ENCODE measurements at places on chromosomes 16 and 17.
A peak's percentile ranks its signal among the peaks of the same experiment; 100 is the strongest.

DNA sequence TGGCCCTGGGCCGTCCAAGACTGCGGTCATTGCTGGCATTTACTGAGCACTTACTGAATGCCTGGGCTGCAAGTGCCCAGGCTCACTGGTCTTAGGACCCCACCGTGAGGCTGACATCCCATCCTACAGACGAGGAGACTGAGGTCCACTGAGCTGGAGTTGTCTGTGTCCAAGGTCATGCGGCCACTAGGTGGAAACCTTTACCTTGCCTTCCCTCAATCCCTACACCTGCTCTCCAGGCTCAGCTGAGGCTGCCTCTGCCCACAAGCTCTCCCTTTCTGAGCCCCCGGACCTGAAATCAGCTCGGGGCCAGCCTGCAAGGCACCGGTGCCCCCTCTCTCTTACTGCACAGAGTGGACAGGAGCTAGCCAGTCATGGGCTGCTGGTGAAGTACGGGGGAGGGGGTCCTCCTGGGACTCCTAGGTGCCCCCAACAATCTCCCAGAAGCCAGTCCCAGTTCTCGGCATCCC lies 1.5 kb downstream of the CASKIN1 start:
- no peak for DNase-seq

DNA sequence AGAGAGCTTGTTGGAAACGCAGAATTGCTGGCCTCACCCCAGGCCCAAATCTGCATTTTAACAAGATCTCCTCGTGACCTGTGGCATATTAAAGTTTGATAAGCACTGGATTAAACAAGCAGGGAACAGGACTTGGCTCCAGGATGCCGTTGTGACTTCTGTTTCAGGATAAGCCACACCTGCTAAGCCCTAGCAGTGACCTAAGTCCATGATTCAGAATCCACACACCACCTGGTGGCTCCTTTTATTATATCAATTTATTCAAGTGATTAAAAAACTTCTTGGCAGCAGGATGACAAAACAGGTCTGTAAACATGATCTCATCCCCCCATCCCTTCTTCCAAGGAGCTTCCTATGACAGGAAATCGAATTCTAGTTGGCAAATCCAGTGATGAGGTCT lies 9.1 kb downstream of the NAGPA start:
- DNase-seq = no peak

- DNase-seq = peak; percentile 52
Observed at GRCh38 chr16:68760671-68761275, 23.7 kb downstream of the CDH1 start.

- DNase-seq = no peak
Observed at GRCh38 chr16:14284930-14285512, 213.9 kb downstream of the MRTFB start.

GRCh38 chr16:10168258-10168657 lies 14.0 kb downstream of the GRIN2A start:
- DNase-seq = no peak

DNA sequence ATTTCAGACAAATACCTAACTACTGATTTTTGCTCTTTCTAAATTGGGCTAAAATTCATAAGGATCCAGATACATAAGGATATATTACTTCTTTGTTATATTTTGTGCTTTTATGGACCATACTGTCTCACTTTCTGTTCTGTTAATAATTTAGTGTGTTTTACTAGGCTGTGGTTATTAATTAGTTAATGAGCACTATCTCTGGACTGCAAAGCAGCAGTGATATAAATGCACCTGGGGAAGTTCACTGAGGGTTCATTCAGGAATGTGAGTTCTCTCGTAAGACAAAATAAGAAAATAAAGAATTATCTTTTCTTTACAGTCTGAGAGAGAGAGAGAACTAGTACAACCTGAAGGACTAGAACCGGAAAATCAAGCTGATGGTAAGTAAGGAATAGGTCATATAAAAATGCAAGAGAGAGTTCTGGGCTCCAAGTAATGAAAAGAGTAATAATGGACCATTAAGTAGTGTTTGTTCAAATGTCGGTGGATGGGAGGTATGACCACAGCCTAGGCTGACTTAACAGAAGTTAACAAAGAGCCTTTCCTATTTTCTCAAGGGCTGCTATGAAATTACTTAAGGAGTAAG lies 55.6 kb downstream of the IKZF3 start:
- DNase-seq = no peak

DNA sequence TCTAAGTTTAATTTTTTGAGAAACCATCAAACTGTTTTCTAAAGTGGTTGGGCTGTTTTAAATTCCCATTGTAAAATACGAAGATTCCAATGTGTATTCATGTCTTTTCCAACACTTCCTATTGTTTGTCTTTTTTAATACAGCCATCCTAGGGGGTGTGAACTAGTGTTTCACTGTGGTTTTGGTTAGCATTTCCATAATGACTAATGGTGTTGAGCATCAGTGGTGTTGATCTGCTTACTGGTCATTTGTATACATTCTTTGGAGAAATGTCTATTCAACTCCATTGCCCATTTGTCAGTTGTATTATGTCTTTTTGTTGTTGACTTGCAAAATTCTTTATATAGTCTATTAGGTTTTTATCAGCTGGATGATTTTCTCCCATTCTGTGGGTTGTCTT lies 239.2 kb upstream of the AXIN2 start:
- no peak for DNase-seq

GRCh38 chr16:84068041-84068440 lies 25.4 kb upstream of the SLC38A8 start:
- no peak for DNase-seq

GRCh38 chr16:5918567-5919130 lies 821.1 kb upstream of the EEF2KMT start:
- DNase-seq = no peak

DNA sequence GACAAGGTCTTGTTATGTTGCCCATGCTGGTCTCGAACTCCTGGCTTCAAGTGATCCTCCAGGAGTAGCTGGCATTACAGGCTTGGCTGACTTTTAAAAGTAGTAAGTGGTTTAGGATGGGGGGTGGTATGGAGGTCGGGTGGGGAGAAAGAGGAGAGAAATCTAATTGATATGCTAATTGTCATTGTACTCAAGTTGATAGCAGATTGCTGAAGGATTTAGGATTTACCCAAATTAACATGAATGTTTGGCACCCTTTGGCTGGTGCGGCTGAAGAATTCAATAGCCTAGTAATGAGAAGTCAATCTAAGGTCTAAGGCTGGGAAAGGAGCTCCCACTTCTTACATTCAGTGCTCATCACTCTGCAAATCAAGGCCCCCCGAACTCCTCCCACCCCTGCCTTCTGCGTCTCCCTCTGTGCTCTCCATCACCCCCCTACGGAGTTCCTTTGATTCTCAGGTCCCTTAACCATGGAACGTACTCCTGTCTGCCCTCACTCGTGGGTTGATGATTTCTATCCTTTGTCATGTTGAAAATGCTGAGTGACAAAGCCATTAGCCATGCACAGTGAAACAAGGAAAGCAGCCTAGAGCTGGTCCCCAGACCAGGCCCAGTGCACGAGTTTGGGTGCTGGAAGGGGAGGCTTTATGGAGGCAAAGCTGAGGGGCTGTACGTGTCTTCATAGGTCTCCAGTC lies 17.3 kb downstream of the CDH13 start:
- DNase-seq = no peak

DNA sequence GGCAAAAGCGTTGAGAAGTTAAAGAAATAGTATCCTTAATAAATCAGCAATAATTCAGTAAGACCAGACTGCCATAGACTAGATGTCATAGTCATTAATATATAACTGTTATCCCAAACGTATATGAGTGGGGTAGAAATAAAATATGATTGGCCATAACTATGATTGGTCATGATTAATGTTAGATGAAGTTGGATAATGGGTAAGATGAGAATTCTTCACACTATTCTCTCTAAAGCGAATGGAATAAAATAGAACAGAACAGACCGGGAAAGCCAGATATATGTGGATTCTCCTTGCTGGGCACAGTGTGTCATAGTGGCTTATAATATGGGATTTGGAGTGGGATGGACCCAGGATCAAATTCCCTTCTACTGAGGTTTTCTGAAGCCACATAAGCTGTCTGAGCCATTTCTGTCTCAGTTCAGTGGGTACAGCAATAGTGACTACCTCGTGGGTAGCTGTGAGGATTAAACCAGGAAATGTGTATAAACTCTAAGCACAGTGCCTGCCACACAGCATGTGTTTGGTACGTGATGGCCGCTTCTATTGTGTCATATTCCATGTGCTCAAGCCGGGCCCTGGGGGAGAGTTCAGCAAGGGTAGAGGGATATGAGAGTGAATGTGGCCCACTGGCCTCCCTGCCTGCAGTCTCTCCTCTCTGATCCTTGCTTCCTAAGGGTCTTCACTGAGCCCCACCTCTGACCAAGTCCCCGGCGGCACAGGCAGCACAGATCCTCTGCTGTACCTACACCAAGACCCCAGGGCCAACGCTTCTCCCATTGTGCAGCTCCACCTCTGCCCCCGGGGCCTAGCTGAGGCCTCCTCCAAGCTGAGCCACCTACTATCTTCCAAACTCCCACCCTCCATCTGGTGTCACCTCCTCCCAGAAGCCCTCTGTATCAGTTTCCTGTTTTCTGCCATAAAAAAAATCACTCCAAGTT lies 3.7 kb downstream of the CETP start:
- DNase-seq = no peak

GRCh38 chr16:68310437-68310773 lies 341 bp downstream of the SLC7A6OS start:
- DNase-seq = no peak

GRCh38 chr17:17767154-17767869 lies 69.5 kb downstream of the SREBF1 start:
- no peak for DNase-seq

- no peak for DNase-seq
Observed at GRCh38 chr17:26809033-26809432, 484.9 kb upstream of the WSB1 start.

DNA sequence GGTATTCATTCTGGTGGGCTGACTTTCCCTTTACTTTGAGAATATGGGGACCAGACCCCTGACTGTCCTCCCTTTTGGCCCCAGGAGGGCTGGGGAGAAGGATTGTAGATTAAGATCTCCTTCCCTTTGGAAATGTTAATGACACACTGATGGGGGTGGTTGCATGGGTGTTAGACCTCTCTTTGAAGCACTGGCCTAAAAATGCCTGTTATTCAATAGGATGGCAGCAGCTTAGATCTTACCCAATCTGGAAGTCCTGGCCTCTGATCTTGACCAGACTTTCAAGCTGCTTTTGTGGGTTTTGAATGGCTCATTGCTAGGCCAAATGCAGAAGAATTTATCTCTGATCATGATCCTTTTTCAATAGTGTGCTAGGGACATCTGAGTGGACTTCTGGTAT lies 25.7 kb downstream of the MAP3K3 start:
- DNase-seq = no peak

DNA sequence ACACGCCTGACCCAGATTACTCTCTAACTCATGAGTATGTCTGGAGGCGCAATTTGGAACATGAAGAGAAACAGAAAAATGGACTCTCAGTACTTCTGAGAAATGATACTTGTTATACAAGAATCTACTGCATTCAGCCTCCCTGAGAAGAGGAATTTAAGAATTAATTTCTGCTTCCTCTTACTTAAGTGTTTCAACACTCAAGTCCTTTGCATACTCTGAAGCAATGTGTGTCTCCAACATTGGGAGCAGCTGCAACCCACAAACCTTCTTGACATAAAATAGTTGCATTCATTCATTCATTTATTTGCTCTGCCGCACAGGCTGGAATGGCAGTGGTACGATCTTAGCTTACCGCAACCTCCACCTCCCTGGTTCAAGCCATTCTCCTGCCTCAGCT lies 199.8 kb downstream of the NPIPA7 start:
- DNase-seq = no peak

GRCh38 chr17:34620458-34620857 lies 41.1 kb downstream of the TMEM132E start:
- no peak for DNase-seq

- no peak for DNase-seq
Observed at GRCh38 chr16:70682239-70683145, 3.4 kb downstream of the MTSS2 start.

GRCh38 chr17:59427425-59427921 lies 96.0 kb downstream of the YPEL2 start:
- DNase-seq = peak; percentile 25

- DNase-seq = no peak
Observed at GRCh38 chr17:42475835-42476234, 17.2 kb downstream of the ATP6V0A1 start.

GRCh38 chr17:27965224-27965623 lies 72.1 kb upstream of the LYRM9 start:
- DNase-seq = no peak

GRCh38 chr16:83720981-83721380 lies 86.8 kb upstream of the HSBP1 start:
- no peak for DNase-seq

DNA sequence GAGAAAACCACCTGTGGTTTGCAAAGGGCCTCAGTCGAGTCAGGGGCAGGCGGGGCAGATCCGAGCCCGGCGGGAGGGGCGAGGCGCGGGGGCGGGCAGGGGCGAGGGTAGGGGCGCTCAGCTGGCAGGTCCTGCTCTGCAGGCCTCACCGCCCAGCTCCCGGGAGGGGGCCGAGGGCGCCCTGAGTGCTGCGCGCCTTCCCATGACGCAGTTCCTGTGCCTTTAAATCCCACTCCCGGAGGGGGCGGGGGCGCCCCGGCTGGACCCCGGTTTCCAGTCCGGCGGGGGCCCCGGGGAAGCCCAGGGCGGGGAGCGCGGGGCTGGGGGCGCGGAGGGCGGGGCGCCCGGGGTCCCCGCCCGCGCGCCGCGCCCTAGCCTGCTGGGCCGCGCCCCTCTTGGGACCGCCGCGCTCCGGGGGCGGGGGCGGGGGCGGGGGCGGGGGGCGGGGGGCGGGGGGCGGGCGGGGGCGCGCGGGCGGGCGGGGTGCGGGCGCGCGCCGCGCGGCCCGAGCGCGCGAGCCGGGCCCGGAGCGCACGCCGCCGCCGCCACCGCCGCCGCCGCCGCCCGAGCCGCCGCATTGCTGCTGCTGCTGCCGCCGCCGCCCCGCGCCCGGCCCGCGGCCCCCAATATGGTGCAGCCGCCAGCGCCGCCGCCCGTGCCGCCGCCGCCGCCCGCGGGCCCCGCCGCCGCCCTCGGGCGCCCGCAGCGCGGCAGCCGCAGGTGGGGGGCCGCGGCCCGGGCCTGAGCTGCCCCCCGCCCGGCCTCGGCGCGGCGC lies at the start of gene JPH3:
Gene JPH3 (plus strand): TSS at position 508 of the 775 bp plus-strand sequence. CDS start 639 bp downstream, outside the sequence.
- no peak for DNase-seq
